ENCODE measurements at places on chromosomes 13 and 19.

GRCh38 chr13:44969551-44970484, 19.5 kb downstream of the NUFIP1 start:
- DNase-seq, result peak; percentile 20

GRCh38 chr19:10230173-10230860, 814 bp downstream of the S1PR2 start:
- DNase-seq, result peak; percentile 66

- DNase-seq, result no peak
Measured at GRCh38 chr13:110265682-110266430, 41.1 kb downstream of the COL4A1 start.

- no peak for DNase-seq
Measured at GRCh38 chr13:22110368-22110767, 439.5 kb downstream of the FGF9 start.

DNA sequence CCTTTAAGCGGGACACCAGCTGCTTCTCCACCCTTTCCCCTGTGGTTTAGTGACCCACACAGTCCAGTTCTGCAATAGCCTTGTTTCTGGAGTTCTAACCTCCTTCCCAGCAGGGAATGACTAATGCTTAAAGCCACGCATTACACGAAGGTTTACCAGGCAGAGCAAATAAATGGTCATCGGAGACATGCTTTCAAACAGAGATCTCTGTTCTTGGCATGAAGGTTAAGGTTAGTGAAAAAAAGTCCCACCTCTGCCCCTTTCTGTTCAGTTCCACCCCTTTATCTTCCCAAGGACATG, 25.3 kb upstream of the MEDAG start:
- no peak for DNase-seq

- DNase-seq, result peak; percentile 80
Measured at GRCh38 chr19:49533551-49534488, 6.0 kb downstream of the RCN3 start.

GRCh38 chr13:33272531-33273124, 12.9 kb downstream of the STARD13 start:
- no peak for DNase-seq

DNA sequence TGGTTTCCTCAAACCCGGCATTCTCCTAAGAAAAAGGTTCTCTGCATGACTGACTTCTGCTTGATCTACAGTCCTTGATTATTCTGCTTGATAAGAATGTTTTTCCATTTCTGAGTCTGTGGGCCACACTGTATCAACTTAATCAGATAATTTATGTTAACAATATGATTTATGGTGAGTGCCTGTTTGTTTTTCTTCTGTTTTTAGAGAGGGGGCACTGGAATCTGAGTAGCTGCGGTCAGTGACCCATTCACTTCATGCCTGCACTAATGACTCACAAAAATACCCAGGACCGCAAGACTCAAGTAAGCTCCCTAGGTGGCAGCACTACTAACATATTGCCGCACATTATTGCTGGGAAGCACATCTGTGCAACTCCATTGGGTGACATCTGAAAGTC, 542.3 kb upstream of the ATXN8OS start:
- peak; percentile 31 for DNase-seq

GRCh38 chr13:28327373-28328270, 167.3 kb downstream of the FLT1 start:
- DNase-seq, result no peak

GRCh38 chr13:29496241-29496712, 99.2 kb downstream of the SLC7A1 start:
- DNase-seq, result no peak

GRCh38 chr19:35043906-35044305, 2.4 kb downstream of the HPN start:
- no peak for DNase-seq

- DNase-seq, result no peak
Measured at GRCh38 chr13:76803831-76804230, 82.4 kb downstream of the KCTD12 start.

DNA sequence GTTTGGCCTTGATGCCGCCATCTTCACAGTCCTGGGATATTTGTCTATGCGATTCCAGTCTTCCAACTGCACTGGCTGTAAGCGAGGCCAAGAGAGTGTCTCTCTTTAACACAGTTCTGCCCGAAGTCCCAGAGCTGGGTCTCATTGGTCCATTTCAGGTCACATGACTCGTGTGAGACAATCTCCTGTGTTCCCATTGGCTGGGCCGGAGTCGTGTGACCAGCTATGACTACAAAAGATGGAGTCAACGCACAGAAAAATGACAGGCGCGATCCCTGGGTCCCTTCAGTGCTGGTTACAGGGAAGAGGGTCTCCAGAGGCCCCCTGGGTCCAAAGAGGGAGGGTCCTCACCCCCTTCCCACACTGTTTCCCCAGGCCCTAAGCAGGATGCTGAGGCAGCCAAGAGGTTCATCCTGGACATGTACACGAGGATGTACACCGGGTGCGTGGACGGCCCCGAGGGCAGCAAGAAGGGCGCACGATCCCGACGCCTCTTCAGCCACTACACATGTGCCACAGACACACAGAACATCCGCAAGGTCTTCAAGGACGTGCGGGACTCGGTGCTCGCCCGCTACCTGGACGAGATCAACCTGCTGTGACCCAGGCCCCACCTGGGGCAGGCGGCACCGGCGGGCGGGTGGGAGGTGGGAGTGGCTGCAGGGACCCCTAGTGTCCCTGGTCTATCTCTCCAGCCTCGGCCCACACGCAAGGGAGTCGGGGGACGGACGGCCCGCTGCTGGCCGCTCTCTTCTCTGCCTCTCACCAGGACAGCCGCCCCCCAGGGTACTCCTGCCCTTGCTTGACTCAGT, 15.9 kb upstream of the S1PR4 start:
- DNase-seq, result no peak

- no peak for DNase-seq
Measured at GRCh38 chr13:92221916-92222315, 823.5 kb downstream of the GPC5 start.

DNA sequence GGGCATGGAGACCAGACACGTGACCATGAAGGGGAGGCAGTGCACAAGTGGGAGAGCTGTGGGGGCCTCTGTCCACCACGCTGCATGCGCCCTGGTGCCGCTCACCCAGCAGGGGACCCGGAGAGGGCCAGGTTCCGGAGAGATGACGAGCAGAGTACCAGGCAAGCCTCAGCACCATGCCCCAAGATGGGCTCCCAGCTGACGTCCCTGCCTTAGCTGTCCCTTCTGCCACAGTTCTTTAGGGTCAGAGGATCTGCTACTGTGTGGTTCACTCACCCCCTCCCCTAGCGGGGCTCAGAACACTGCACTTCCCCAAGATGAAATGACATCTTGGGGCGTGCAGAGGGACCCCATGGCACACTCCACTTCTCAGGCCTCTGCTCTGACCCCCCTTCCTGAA, 9.6 kb upstream of the PRKD2 start:
- DNase-seq, result no peak

DNA sequence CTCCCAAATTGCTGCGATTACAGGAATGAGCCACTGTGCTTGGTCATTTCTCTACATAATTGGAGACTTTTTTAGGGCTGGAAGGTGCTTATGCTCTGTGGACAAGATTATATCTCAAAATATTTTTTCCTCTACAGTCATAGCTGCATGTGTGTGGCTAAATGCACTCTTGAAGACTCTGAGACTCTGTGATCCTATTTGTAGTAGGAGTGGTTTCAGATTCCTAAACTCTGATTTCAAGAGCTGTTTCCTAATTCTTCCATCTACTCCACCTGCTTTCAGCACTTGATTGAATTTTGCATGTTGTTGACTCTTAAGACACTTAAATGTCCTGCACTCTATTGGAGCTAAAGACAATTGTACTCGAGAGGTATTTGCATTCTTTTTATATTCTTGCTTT, 78.0 kb downstream of the KLF5 start:
- DNase-seq, result no peak

- DNase-seq, result no peak
Measured at GRCh38 chr13:102856557-102856956, 10.7 kb downstream of the ERCC5 start.

- DNase-seq, result peak; percentile 90
Measured at GRCh38 chr19:18919086-18919899, at the start of the genes COPE and DDX49. TSS of gene COPE (minus strand) at chr19:18919387. CDS start at chr19:18919348, 39 bp downstream. TSS of gene DDX49 (plus strand) at chr19:18919715. CDS start at chr19:18919742, 27 bp downstream.

DNA sequence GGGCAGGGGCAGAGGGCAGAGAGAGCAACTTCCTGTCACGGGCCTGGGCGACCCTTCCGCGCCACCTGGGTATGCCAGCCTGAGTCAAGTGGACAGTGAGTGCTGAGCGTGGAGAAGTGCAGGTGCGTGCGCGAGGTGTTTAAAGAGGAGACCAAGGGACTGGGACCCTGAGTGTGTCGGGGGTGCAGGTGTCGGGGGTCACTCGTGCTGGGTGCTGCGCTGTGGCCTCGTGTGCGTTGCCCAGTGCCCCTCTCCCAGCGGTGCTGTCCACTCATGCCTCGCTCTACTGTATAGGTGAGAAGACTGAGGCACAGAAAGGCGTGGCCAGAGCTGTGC, 18.9 kb upstream of the KCTD15 start:
- no peak for DNase-seq

DNA sequence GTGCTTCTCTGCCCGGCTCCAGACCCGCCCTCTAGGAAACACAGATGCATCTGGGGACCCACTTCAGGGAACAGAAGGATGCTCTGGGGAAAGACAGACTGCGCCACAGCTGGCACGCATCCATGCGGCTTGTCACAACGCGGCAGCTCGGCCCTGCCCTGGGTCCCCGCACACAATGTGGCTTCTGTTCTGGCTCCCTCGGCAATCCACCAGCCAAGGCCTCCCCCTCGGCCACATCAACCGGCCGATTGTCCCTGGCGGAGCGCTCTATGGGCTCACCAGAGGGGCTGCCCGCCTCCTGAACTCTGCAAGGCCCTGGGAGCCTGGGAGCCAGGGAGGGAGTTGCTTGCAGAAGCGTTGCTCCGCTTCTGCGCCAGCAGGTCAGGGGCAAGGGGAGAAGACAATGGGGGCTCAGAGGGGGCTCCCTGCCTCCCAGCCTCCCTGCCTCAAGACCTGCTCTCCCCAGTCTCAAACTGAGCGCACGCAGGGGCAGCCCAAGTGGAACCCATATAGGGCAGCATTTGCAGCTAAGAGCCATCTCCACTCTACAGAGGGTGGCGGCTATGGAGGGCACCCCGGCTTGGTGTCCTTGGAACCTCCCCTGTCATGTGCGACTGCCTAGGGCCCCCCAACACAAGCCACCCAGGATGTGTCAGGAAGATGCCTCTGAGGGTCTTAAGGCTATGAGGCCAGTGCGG, 37.9 kb downstream of the MLLT1 start:
- no peak for DNase-seq

DNA sequence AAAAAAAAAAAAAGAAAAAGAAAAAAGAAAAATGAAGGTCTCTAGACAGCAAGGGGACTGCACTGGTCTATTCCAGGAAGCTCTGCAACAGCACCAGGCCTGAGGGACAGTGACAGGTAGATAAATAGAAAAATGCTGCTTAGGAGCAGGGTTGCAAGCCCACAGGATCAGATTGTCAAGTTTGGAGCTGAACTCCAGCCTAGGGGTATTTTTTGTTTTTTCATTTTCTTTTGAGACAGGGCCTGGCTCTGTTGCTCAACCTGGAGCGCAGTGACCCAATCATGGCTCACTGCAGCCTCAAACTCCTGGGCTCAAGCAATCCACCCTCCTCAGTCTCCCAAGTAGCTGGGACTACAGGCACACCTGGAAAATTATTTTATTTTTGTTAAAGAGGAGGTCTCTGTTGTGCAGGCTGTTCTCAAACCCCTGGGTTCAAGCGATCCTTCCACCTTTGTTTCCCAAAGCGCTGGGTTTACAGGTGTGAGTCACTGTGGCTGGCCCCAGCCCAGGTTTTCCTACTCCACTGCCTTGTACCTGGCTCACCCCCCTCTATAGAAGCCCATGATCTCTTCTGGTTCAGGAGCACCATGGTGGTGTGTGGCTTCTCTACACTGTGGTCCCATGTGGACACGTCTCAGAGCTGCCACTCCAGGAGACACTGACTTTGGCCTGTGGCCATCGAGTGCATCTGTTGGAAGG, 23.9 kb downstream of the POP4 start:
- no peak for DNase-seq

GRCh38 chr19:17289489-17289888, 7.8 kb downstream of the ANKLE1 start:
- peak; percentile 83 for DNase-seq

DNA sequence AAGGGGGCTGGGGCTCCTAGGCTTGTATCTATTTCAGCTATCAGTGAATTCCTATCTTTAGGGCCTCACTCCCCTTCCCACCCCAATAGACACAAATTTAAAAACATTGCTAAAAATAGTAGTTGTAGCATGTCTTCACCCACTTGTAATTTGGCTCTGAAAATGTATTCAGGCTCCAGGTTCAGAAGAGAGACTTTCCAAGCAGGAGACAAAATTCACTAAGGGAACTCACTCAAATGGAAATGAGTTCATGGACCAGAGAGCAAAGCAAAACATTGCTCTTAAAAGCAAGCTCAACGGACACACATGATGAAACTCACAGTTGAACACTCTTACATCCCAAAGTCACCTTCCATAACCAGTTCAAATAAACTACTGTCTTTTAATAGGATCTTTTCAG, 36.8 kb downstream of the PHF11 start:
- no peak for DNase-seq

DNA sequence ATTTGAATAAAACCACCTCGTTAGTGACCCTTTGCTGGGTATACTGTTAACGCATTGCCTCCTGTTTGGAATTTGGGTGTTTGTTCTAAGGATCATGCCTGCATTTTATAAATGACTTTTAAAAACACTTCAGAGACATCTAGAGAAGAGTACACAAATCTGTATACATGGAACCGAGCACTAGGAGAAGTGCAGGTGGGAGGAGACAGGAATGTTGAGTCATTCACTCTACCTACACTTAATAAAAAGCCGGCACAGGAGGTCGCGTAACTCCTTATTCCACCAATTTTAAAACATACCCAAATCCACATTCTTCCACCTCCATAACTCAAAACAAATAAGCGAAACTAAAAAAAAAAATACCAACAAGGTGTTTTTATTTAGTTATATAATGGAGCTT, 48.6 kb downstream of the FGF9 start:
- no peak for DNase-seq

DNA sequence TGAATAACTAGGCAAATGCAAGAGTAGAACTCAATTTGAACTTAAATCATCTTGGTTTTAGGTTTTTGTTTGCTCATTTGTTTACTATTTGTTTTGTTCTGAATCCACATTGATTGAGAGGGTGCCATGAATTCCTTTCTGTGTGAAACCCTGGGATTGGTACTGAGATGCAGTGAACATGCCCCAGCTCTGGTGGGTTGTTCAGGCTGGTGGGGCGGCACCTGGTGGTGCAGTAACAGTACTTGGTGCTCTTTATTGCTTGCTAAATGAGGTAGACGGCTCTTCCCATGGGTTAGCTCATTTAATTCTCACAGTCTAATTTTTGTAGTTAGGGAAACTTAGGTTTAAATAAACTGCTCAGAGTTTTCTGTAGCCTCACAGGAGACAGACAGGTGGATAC, 48.4 kb downstream of the WASF3 start:
- peak; percentile 20 for DNase-seq

- DNase-seq, result no peak
Measured at GRCh38 chr13:111423168-111423785, 102.8 kb downstream of the TEX29 start.

GRCh38 chr13:44519642-44520041, 56.5 kb downstream of the TSC22D1 start:
- DNase-seq, result no peak

GRCh38 chr13:36986462-36987240, 12.5 kb downstream of the ALG5 start:
- DNase-seq, result no peak

Measured in endothelial cell (in vitro differentiated cells).